Osteocyte (in vitro differentiated cells): ENCODE measurements at places on chromosomes 3 and 15. TPM values are rescaled to one million over a fixed set of nuclear protein-coding genes. Genes with fewer than 3 reads are reported as not detected.

DNA sequence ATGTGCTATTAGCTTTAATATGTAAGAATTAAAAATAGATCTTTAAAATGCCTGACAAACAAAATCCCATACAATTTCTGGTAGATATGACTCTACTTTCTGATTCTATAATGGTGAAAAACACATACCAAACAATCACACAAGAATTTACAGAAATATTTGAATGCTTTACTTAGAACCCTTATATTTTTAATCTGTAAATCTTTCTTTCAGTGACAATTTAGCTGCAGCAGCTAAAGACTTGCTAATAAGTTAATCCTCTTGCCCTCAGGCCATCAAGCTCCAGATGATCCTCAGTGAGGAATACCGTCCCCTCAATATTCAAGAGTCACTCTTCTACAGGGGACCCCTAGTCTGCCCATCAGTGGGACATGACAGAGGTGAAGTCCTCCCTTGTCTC is 55.6 kb downstream of the C3orf80 start:
- DNase-seq, result no peak
- no peak overlapping the region for H3K4me3 ChIP-seq
- H3K27me3 ChIP-seq, result no peaks in the 10 kb centered on the region
- no peaks in the 10 kb centered on the region for H3K4me1 ChIP-seq

DNA sequence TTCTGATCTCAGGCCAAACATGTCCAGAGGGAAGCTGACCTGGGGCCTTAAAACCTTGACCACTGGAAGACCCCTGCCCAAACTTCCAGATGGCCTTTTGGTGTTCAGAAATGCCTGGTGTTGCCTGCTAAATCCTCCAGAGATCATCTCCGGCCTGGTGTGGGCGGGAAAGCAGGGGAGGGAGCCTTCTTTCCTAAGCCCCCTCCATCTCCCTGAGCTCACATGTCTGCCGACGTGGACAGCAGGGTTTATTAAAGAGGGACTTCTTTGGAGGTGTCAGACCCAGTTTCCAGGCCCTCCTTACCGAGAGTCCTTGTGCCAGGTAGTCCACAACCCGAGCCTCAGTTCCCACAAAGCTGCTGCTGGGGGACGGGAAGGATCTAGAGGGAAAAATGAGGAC is 55.9 kb upstream of the SLC6A1 start:
- DNase-seq, result no peak
- H3K27me3 ChIP-seq, result peaks cover 27% of the 10 kb centered on the region
- no peak overlapping the region for H3K4me3 ChIP-seq
- H3K36me3 ChIP-seq, result no peaks in the 10 kb centered on the region

CELSR3 gene
- total RNA-seq, result 7.1 and 7.4 TPM in 2 replicates

- peaks cover 9% of the 10 kb centered on the region for H3K4me1 ChIP-seq
- DNase-seq, result no peak
- peaks cover 8% of the 10 kb centered on the region for H3K27me3 ChIP-seq
- H3K4me3 ChIP-seq, result no peak overlapping the region
- no peaks in the 10 kb centered on the region for H3K36me3 ChIP-seq
These were observed 240.7 kb downstream of the SHOX2 start for GRCh38 chr3:157865352-157866000.

- H3K27ac ChIP-seq, result no peak overlapping the region
- peaks cover 4% of the 10 kb centered on the region for H3K4me1 ChIP-seq
- no peak overlapping the region for H3K4me3 ChIP-seq
- no peaks in the 10 kb centered on the region for H3K36me3 ChIP-seq
- H3K27me3 ChIP-seq, result no peaks in the 10 kb centered on the region
- DNase-seq, result no peak
These were observed 6.7 kb downstream of the ZDHHC3 start for GRCh38 chr3:44969154-44969827.

DNA sequence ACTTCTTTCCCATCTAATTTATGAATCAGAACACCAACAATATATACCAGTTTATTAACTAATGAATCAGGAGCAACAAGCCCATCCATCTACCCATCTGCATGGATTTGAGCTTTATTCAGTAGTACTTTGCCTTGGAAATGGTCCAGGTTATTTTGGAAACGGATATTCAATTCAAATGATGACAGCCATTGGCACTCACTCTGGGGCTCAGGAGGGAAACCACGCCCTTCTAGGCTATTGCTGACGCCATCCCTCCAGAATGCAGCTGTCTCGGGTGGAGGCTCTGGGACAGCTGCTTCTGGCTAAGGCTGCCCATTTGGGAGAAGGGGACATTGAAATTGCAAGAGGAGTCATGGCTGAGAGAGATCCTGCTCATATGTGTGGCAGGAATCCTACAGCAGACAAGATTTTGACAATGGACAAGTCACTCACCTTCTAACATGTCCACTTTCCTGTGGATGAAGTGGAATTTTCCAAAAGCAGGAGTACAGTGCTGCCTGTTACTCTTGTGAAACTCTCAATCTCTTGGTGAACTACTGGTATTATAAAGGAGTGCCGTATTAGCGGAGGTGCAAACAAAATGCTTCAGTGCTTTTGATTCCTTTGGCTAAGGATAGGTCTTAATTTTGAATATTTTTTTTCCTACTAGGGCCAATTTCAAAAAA is 29.3 kb upstream of the TRAK1 start:
- peak; percentile 87 for DNase-seq
- H3K27me3 ChIP-seq, result no peaks in the 10 kb centered on the region
- peak overlapping the region; percentile 96 for H3K27ac ChIP-seq
- H3K4me3 ChIP-seq, result peak overlapping the region; percentile 7
- peaks cover 61% of the 10 kb centered on the region for H3K4me1 ChIP-seq

- DNase-seq, result no peak
- H3K4me3 ChIP-seq, result no peak overlapping the region
- no peak overlapping the region for H3K27ac ChIP-seq
- peaks cover 3% of the 10 kb centered on the region for H3K27me3 ChIP-seq
- no peaks in the 10 kb centered on the region for H3K36me3 ChIP-seq
- peaks cover 1% of the 10 kb centered on the region for H3K4me1 ChIP-seq
These were observed 233.1 kb downstream of the ROBO1 start for GRCh38 chr3:79534727-79535126.

MUSTN1 gene
- 2.0 and 6.2 TPM in 2 replicates for total RNA-seq

- H3K36me3 ChIP-seq, result no peaks in the 10 kb centered on the region
- no peak overlapping the region for H3K4me3 ChIP-seq
- no peaks in the 10 kb centered on the region for H3K27me3 ChIP-seq
- H3K27ac ChIP-seq, result no peak overlapping the region
- DNase-seq, result no peak
- H3K4me1 ChIP-seq, result peaks cover 32% of the 10 kb centered on the region
These were observed 87.8 kb downstream of the NCEH1 start for GRCh38 chr3:172622916-172623700.

DNA sequence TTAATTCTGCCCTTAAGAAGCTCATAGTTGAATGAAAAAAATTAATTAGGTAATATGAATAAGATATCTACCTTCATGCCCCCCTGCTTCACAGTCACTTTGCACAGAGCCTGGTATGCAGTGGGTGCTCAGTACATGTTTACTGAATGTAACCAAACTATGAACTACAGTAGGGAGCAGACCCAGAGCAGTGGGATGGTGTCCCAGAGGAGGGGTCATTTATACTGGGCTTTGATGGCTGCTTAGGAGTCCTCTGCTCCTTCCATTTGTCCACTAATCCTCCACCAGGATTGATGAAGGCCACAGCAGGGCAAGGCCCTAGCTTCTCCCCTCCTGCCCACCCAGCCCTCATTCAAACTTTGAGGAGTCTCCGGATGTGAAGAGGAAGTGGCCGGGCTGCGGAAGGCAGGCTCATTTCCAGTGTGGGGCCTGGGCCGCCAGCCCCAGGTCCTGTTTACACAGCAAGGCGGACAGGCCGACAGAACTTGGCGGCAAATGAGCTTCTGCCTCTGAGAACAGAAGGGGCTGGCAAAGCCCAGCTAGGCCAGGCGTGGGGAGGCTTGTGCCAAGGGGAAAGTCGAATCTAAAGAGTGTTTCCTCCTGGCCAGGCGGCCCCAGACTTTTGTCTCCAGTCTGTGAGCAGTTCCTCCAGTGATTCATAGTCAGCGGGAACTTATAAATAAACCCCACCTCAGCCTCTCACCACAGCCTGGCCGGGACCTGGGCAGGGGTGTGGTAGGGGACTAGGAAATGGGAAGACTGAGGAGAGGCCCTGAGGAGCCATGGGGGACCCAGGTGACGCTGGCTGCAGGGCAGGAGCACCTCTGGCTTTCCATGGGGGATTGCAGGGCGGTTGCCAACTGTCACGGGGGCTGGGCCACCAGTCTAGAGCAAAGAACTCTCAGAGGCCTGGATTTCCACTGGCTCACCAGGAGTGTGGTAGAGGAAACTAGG is 51.6 kb upstream of the LCTL start:
- H3K27ac ChIP-seq, result peak overlapping the region; percentile 85
- H3K36me3 ChIP-seq, result no peaks in the 10 kb centered on the region
- DNase-seq, result no peak
- no peak overlapping the region for H3K4me3 ChIP-seq

DNA sequence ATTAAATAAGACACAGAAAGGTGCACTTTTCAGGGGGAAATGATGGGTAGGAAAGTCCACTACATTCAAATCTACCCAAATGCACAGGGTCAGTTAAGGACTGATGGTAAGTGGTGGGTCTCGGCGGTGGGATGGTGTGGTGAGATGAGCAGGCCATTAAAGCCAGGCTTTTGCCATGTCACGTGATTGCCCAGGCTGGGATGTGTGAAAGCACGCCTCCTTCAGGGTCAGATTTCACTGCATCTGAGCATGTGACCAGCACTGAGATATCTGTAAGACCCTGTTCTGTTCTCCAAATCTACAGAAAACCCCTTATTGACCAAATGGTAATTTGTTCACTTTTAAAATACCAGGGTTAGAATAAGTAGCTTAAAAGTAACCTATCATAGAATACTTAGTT is 301.5 kb downstream of the MEX3B start:
- no peak for DNase-seq
- H3K27ac ChIP-seq, result no peak overlapping the region
- no peak overlapping the region for H3K4me3 ChIP-seq
- peaks cover 3% of the 10 kb centered on the region for H3K36me3 ChIP-seq
- peaks cover 2% of the 10 kb centered on the region for H3K27me3 ChIP-seq
- H3K4me1 ChIP-seq, result peaks cover 18% of the 10 kb centered on the region

RAP2B gene
- 14.6 and 15.9 TPM in 2 replicates for total RNA-seq
